ENCODE measurements at places on chromosomes 3 and 15.

- no peak for DNase-seq
Measured at GRCh38 chr3:43455233-43455632, 166.6 kb downstream of the ANO10 start.

GRCh38 chr15:38847666-38848065 lies 283.1 kb upstream of the RASGRP1 start:
- no peak for DNase-seq

- no peak for DNase-seq
Measured at GRCh38 chr3:36561601-36562000, 181.3 kb downstream of the STAC start.

- DNase-seq, result no peak
Measured at GRCh38 chr3:55169608-55170072, 241.8 kb upstream of the LRTM1 start.

- no peak for DNase-seq
Measured at GRCh38 chr3:189952272-189952671, 168.4 kb downstream of the P3H2 start.

GRCh38 chr3:29064085-29064484 lies 216.8 kb upstream of the RBMS3 start:
- no peak for DNase-seq

DNA sequence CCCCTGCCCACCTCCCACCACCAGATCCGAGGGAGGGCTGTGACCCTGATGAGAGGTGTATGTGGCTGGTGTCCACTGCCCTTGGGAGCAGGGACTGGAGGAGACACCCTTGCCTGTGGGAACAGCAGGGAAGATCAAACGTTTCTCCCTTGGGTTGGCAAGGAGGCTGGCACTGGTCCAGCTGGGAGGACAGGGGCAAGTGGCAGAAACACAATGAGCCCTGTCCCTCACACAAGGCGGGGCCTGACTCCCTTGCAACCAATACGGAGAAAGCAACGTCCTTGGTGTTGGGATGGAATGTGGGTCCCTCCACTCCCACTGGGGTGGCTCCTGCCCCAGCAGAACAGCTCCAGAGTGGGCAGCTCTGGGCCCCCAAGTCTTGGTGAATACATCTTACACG lies 5.2 kb downstream of the HYAL2 start:
- no peak for DNase-seq

GRCh38 chr3:98800401-98800800 lies 37.3 kb downstream of the ST3GAL6 start:
- no peak for DNase-seq

DNA sequence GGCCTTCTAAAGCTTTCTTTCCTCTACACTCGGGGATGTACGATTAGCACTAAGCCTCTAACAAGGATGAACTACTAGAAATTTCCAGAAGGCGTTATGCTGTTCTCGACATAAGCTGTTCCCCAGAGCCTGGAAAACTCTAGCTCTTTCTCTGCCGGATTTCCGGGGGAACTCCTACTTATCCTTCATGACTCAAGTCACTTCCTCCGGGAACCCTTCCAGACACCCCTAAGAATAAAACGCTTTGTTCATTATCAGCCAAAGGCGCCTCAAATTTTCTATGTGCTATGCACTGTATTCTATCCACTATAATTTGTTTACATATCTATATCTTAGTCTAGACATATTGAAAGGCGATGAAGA lies 455 bp upstream of the SNAP23 start:
- no peak for DNase-seq

GRCh38 chr3:126721246-126721645 lies 17.2 kb downstream of the CHCHD6 start:
- no peak for DNase-seq

GRCh38 chr3:123798550-123798949 lies 85.6 kb downstream of the MYLK start:
- no peak for DNase-seq

GRCh38 chr3:38281895-38282686 lies at the start of gene SLC22A14:
Gene SLC22A14, plus strand, starts transcription at chr3:38282294. Its CDS starts 23,733 bp downstream, at chr3:38306027.
- no peak for DNase-seq

GRCh38 chr3:192122832-192123594 lies 604.3 kb downstream of the FGF12 start:
- DNase-seq, result no peak

DNA sequence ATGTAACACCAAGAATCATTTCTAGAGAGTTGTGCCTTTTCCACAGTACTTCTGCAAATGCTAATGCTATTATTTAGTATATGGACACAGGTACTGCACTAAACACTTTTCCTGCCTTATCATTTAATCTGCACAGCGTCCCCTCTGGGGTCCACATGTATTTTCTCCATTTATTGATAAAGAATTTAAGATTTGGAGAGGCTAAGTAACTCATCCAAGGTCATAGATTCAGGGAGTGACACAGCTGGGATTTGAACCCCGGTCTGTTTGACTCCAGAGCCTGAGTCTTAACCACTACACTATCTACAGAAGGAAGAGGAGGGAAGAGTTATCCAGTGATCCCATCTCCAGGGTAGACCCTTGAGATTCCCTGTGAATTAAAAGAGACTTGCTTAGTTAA lies 24.9 kb upstream of the TPRG1 start:
- DNase-seq, result no peak

DNA sequence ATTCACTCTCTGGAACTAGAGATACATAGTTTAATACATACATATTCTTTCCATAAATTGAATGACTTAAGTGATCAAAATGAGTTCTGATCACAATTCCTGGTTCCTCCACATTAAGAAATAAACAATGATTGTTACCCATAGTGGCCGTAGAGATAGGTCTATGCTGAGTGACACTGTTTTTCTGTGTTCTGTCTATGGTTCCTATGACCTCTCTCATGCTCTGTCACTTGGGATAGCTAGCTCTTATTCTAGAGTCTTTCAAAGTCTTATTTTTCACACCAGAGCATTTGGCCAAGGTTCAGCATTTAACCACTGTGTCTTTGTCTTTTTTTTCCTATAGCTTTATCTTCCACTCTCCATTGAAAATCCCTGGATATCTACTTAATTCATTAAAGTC lies 132.4 kb downstream of the GOLGA6L6 start:
- no peak for DNase-seq

GRCh38 chr3:191809326-191809949 lies 348.5 kb downstream of the PYDC2 start:
- DNase-seq, result no peak

GRCh38 chr15:65653801-65654521 lies 32.2 kb downstream of the SLC24A1 start:
- DNase-seq, result no peak
